ENCODE measurements at places on chromosomes 2 and 18. TPM values are rescaled to one million over a fixed set of nuclear protein-coding genes. Genes with fewer than 3 reads are reported as not detected.

- no peak overlapping the region for H3K27ac ChIP-seq
- H3K36me3 ChIP-seq: no peaks in the 10 kb centered on the region
- H3K4me3 ChIP-seq: no peak overlapping the region
- DNase-seq: no peak
- no peaks in the 10 kb centered on the region for H3K27me3 ChIP-seq
Measured at GRCh38 chr2:177543007-177543760, 150.6 kb downstream of the AGPS start.

The GALNT5 gene
- 3.2 TPM for total RNA-seq

The MC5R gene
- 0.74 TPM for total RNA-seq

DNA sequence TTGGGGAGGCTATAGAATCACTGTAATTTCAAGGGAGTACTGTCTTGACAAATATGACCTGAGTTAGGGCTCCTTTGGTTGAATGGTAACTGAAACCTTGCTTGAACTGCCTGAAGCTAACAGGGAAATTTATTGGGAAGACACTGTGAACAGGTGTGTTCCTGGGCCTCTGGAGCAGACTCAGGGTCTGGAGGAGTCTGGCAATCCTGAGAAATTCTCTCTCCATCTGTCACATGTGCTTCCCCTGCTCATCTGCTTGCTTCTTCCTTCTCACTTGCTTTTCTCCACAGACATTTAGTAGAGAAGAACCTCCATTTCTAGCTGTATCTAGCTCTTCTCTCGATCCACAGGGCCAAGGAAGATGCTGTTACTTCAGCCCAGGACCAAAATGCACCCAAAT lies 476.5 kb downstream of the LRP1B start:
- no peak overlapping the region for H3K27ac ChIP-seq
- H3K4me3 ChIP-seq: no peak overlapping the region
- DNase-seq: no peak

DNA sequence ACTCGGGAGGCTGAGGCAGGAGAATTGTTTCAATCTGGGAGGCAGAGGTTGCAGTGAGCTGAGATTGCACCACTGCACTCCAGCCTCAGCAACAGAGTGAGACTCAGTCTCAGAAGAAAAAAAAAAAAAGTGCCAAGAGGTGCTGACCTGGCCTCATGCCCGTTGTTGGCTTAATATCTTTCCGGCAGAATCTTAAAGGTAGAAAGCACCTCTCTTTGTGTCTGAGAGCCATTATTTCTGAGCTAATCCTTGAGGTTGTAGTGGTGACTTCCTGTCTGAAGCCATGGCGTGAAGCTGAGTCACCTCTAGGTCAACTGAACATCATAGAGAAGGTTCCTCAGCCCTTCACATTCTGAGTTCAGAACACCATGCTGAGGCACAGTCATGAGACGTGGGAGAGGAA lies 60.4 kb downstream of the WDSUB1 start:
- H3K4me1 ChIP-seq: peaks cover 6% of the 10 kb centered on the region
- H3K36me3 ChIP-seq: peaks cover 61% of the 10 kb centered on the region
- no peak overlapping the region for H3K4me3 ChIP-seq
- peak; percentile 64 for DNase-seq
- H3K27ac ChIP-seq: no peak overlapping the region

- no peaks in the 10 kb centered on the region for H3K4me1 ChIP-seq
- H3K4me3 ChIP-seq: no peak overlapping the region
- DNase-seq: no peak
- H3K27ac ChIP-seq: no peak overlapping the region
Measured at GRCh38 chr2:56510610-56511009, 326.8 kb downstream of the CCDC85A start.

DNA sequence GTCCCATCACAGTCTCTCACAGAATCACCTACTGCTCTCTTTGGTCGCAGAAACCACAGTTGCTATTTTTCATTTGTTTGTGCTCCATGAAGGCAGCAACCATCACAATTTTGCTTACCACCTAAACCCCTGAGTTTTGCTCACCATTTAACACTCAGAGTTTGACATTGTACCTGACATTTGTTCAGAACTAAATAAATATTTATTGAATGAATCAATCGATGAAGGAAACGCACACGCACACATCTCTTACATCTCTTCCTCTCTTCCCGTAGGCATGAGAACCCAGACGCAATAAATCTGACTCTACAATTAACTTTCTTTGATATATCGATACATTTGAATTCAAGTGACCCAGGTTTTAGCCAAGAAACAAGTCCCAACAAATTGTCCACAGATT lies 105.5 kb upstream of the RNF152 start:
- H3K27me3 ChIP-seq: no peaks in the 10 kb centered on the region
- H3K4me3 ChIP-seq: no peak overlapping the region
- no peak for DNase-seq
- no peaks in the 10 kb centered on the region for H3K36me3 ChIP-seq

DNA sequence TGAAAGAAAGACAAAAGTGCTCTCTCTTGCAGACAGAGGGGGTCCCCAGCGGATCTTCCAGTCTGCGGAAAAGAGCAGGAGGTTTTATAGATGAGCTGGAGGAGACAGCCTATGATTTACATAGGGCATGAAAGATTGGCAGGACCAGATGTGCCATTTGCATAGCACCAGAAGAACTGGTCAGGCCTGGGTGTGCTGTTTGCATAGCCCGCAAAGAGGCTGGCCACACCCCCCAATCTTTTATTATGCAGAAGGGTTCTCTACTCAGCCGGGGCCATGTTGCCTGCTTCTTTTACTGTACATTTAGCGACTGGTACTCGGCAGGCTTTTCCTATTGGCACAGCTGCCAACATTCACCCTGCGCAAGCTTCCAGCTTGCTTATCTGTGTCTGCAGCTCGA lies 317.6 kb downstream of the GALR1 start:
- H3K36me3 ChIP-seq: no peaks in the 10 kb centered on the region
- H3K4me3 ChIP-seq: no peak overlapping the region
- H3K4me1 ChIP-seq: no peaks in the 10 kb centered on the region
- DNase-seq: no peak

- H3K27me3 ChIP-seq: no peaks in the 10 kb centered on the region
- DNase-seq: no peak
- H3K27ac ChIP-seq: no peak overlapping the region
- no peak overlapping the region for H3K4me3 ChIP-seq
Measured at GRCh38 chr18:5955861-5956260, 60.5 kb upstream of the TMEM200C start.

DNA sequence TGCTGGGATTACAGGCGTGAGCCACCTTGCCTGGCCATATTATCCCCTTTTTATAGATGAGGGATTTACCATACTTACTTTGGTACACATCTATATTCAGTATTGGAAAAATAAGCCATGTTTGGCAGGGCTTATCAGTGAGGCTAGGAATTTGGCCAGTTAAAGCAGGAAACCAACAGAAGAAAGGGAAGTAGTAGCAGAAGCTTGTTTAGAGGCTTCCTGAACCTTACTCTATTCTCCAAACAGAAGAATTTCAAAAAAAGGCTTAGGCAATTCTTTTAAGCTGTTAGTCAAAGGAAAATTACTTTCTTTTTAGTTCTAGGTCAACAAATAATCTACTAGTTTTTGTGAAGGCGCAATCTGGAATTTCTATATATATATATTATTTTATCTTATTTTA lies 3.2 kb upstream of the GLS start:
- H3K27me3 ChIP-seq: no peaks in the 10 kb centered on the region
- H3K36me3 ChIP-seq: no peaks in the 10 kb centered on the region
- no peak overlapping the region for H3K27ac ChIP-seq
- DNase-seq: no peak
- no peak overlapping the region for H3K4me3 ChIP-seq

The TBR1 gene
- not detected for total RNA-seq

Data from vagina (tissue), 2 donors.